ENCODE measurements at places on chromosomes 7 and 10. TPM values are rescaled to one million over a fixed set of nuclear protein-coding genes. Genes with fewer than 3 reads are reported as not detected.

SPDYE11 gene
- not detected for total RNA-seq

FAM171A1 gene
- total RNA-seq: 4.2 TPM

BHLHA15 gene
- total RNA-seq: 3.3 TPM

PRSS1 gene
- total RNA-seq: not detected

OR2A5 gene
- total RNA-seq: not detected

ADCYAP1R1 gene
- total RNA-seq: not detected

ABCB1 gene
- total RNA-seq: 15.5 TPM

SLC26A3 gene
- total RNA-seq: not detected

ANKRD61 gene
- not detected for total RNA-seq

SAMD9 gene
- 14.6 TPM for total RNA-seq

SPDYE2B gene
- total RNA-seq: not detected
